NCI-H2227 treated with DMSO at 0.1 percent for 48 hours (cell line): ENCODE measurements at places on chromosomes 2 and 18.
A peak's percentile ranks its signal among the peaks of the same experiment; 100 is the strongest.

GRCh38 chr18:832085-832681 is 20.1 kb upstream of the YES1 start:
- peak; percentile 21 for DNase-seq

DNA sequence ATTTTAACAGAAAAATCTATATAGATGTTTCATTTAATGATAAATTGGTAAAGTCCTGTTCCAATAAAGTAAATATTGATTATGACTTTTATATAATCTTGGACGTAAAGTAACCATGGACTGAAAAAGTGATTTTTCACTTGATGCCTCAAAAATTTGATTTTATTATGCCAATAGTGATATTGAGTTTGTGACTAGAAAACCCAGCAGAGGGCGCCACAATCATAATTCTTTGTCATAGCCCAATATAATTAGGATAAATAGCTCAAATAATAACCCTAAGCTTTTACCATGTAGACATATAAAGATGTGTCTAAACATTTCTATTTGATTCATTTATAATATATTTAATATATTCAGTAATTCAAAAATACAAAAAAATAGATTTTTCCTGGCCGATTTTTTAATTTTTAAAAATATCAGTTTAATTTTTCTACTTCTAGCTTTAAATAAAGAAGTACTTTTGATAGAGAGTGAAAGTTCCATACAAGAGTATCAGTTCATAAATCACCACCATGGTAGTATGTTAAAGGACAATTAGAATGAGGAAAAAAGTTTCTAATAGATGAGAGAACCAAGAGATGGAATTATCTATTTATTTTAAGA is 30.7 kb downstream of the CAMKMT start:
- DNase-seq: peak; percentile 23

- no peak for DNase-seq
Measured at GRCh38 chr2:97359861-97360584, 229.7 kb downstream of the ANKRD36B start.

DNA sequence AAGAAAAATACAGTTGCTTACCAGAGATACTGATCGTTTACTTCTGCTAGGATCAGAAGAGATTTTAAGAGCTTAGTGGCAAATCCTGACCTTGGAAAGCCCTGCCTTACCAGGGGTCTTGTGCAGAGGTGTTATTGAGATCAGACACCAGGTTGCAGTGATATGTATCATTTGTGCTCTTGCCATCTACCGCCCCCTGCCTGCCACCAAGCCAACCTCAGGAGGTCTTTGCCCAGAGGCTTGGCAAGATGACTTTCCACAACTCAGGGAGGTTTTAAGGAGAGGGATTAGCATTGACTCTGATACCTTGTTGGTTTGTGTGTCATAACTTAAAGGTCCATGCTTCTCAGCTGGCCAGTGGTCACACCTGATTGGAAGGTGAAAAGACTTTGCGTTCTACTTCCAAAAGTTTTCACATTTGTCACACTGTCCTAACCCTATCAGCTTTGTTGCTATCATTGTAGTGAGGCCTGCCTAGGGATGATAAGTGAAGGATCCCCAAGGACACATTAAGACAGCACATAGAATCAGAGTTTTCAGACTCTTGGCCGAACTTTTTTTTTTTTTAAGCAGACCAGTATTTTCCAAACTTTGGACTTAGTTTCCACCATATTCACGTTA is 46.2 kb upstream of the MGAT5 start:
- DNase-seq: peak; percentile 19

DNA sequence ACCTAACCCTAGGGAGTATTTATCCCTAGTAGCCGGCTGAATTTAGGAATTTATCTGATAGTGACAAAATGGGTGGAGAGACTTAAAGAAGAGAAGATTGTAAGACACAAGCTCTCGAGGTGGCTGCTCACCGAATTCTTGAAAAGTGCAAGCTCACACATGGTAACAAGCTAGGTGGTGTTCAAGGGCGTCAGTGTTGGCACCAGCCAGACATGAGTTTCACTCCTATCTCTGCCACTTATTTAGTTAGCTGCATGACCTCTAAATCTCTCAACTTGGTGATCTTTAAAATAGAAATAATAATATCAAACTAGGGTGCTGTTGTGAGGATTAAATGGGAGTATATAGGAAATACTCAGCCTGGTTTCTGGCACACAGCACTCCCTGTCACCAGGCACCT is 102.6 kb upstream of the APCDD1 start:
- DNase-seq: no peak
